Cortex of kidney (tissue), 1 donor: ENCODE measurements at places on chromosomes 5 and 9.

- DNase-seq = no peak
These were observed 179.7 kb upstream of the FBXL17 start for GRCh38 chr5:108561416-108562204.

DNA sequence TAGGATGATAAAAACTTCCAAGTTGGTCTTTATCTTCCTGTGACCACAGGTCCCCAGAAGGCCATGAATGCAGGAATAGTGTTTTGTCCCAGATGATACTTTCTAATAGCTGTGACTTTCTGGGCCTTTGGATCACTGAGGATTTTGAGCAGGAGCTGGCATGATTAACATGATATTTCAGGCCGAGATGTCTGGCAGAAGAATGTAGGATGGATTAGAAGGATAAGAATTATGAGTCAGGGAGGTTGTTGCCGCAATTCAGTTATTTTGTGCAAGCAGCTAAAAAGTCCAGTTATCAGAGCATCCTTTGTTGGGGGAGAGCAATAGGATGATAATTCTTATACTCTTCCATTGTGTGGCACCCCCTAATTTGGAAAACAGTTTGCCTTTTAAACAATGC, 189.7 kb downstream of the PSAT1 start:
- DNase-seq = no peak

GRCh38 chr9:111036429-111036789, 1.9 kb downstream of the LPAR1 start:
- DNase-seq = no peak

GRCh38 chr9:105458404-105458803, 10.6 kb downstream of the FSD1L start:
- no peak for DNase-seq

DNA sequence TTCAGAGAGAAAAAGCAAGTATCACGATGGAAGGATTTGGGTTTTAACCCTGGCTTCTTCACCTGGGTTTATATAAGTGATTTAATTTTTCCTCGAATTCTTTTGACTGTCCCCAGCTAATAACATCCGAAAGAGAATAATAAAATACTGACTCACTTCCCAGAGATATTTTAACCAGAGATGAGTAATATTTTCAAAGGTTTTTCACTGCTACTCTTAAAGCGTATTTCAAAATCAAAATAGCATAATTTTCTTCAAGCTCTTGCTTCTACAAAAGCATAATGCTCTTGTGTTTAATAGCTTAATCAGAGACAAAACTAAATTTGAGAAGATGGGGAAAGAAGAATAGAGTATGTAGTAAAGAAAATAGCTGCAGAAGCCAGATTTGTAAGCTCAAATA, 215.2 kb upstream of the PTGER4 start:
- DNase-seq = no peak

DNA sequence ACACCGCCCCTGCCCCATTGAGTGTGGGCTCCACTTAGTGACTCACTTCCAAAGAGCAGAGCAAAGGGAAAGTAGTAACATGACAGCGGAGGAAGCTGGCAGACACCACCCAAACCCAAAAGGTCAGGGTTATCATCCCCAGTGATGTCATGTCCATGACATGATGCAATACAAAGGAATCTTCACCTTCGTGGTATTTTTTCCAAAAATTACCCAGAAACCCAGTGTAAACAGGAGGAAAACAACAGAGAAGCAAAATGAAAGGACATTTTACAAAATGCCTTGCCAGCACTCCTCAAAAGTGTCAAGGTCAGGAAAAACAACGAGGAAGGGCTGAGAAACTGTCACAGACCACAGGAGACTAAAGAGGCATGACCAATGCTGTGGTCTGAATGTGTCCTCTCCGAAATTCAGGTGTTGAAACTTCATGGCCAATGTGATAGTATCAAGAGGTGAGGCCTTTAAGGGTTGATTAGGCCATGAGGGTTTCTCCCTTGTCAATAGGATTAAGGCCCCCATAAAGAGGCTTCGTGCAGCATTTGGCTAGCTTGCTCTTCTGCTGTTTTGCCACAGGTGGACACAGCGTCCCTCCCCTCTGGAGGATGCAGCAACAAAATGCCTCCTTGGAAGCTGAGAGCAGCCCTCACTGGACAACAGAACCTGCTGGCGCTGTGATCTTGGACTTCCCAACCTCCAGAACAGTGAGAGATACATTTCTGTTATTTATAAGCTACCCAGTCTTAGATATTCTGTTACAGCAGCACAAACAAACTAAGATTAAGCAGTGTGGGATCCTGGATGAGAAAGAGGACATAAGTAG, 30.5 kb upstream of the MED10 start:
- DNase-seq = no peak

GRCh38 chr9:82511626-82512025, 523.1 kb downstream of the SPATA31D1 start:
- no peak for DNase-seq

- no peak for DNase-seq
These were observed 54.3 kb downstream of the GRAMD2B start for GRCh38 chr5:126477294-126478117.

- DNase-seq = no peak
These were observed 53.0 kb downstream of the PCDH1 start for GRCh38 chr5:141825241-141825671.

GRCh38 chr9:137213160-137214060, 7.9 kb downstream of the NDOR1 start:
- DNase-seq = no peak

- DNase-seq = no peak
These were observed 41.7 kb downstream of the OLFM1 start for GRCh38 chr9:135129137-135129695.

DNA sequence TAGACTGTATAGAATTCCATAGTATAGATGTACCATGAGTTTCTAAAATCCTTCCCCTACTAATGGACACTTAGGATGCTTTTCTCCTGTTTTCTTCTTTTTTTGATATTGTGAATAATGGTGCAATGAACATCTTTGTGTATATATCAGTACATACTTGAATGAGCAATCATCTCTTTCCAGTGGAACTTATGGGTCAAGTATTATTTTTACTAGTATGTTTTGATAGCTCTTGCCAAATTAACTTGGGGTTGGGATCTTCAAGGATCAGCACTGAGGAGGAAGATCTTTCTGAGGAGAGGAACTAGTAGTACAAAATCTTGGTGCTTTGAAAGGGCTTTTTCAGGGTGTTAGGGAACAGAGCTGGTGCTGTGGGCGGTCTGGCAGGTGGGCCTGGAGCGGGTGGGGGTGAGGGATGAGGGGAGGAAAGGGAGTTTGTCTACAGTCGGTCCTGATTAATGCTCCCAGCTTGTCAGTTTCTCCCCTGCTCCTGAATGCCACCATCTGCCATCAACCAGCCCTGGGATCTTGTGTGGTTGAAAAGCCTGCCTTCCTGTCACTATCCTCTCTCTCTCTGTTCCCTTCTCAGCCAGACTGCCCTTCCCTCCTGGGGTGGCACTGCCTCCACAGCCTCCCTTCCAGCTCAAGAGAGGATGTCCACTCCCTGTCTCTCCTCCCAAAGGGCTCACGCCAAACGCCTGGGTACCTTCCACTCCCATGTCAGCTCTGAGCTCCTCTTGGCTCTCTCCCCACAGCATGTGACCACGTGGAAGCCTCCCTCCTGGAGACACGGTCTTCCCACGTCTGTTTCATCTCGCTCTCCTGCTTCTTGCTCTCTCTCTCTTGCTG, 185.9 kb downstream of the DAB2IP start:
- DNase-seq = no peak

DNA sequence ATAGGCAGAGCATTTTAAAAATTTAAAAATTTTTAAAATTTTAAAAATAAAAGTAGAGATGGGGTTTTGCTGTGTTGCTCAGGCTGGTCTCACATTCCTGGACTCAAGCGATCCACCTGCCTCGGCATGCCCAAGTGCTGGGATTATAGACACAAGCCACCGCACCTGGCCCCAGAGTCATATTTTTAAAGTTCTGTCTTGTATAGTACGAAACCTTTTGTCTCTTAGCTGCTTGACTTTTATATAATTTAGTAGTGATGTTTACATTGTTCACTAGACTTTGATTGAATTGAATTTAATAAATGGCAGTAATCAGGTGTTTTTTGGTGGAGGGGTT, 31.0 kb downstream of the LRRTM2 start:
- DNase-seq = no peak

- no peak for DNase-seq
These were observed 456.5 kb downstream of the ZSWIM6 start for GRCh38 chr5:61788548-61788947.

- DNase-seq = no peak
These were observed 486.2 kb downstream of the DMAC1 start for GRCh38 chr9:7313389-7313788.

- DNase-seq = no peak
These were observed 9.9 kb downstream of the HNRNPH1 start for GRCh38 chr5:179613460-179614071.

GRCh38 chr9:136753371-136754058, 4.5 kb downstream of the LCN8 start:
- DNase-seq = no peak

DNA sequence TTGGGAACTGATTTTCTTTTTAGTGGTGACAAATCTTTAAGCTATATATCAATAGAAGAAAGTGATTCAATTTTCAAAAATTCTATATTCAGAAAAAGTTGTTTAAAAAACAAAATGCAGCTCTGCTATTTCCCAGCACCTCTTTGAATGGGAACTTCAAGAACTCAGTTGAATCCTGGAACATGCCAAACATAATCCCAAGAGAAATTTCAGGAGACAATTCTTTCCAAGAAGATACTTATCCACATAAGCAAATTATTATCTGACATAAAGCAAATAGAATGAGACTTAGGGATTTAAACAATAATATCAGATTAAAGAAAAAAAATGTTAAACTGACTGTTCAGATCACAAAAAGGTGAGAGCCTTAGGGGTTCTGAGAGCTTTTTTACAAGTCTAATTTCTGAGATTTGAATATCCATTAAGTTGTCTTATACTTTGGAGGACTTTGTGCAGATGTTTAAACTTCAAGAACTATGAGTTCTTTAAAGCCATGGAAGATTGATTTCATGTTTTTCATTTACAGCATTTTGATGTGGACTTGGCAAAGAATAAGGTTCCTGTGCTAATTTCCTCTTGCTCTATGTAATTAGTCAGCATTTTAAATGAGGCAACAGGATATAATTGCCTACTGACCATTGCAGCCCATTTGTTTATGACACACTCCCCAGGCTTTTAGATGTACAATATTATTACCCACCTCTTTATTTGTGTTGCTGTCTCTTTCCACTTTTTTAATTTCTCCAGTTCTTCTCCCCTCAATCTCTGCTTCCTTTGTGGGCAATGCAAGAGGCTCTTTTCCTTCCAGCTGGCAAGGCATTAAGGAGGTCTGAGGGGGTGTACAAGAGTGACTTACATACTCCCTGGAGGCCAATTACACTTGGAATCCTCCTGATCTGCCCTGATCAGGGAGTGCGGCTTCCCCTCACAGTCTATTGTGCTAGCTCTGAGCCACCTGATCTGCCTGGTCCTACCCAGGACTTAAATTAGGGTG, 419.1 kb downstream of the NR2F1-AS1 start:
- no peak for DNase-seq

GRCh38 chr5:28156981-28157380, 1118.6 kb upstream of the CDH9 start:
- no peak for DNase-seq

- no peak for DNase-seq
These were observed 47.0 kb upstream of the CLK4 start for GRCh38 chr5:178673801-178674295.

- no peak for DNase-seq
These were observed 25.0 kb downstream of the CEP120 start for GRCh38 chr5:123398058-123398733.

GRCh38 chr5:396531-396961, 46.4 kb upstream of the EXOC3 start:
- DNase-seq = no peak

- DNase-seq = no peak
These were observed 37.8 kb upstream of the CRB2 start for GRCh38 chr9:123318202-123318601.

DNA sequence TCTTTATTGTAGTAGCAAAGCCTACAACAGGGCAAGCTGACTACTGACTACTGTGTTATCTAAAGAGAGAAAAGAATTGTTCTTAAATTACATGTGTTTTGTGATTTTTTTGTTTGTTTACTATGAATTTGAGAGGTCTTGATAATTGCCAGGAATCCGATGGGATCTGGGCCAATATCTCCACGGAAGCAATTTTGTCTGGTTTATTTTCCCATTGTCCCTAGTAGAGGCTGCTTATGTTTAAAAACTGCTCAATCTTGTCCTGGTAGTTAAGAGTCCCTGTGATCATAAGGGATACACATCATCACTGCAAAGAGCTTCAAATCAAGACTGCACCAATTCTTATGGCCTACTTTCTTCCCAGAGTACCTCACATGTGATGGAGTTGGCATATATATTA, 94.4 kb downstream of the GLDC start:
- DNase-seq = no peak

GRCh38 chr5:160167624-160168165, 48.4 kb upstream of the PWWP2A start:
- DNase-seq = no peak

DNA sequence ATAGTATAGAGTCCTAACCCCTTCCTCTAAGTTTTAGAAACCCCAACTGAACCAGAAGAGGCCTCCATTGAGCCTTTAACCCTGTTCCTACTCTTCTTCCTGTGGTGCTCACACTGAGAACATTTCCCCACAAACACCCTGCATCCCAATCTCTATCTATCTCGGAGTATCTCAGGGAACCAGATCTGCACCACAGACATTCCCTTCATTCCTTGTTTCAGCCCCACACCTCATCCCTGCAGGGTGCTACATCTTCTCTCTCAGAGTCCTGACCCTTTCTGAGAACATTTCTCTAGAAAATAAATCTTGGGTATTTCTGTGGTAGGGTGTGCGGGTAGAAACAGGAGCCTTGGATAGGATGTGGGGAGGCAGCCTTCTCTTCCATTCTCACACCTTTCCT, 507.8 kb downstream of the PDE4D start:
- DNase-seq = no peak

DNA sequence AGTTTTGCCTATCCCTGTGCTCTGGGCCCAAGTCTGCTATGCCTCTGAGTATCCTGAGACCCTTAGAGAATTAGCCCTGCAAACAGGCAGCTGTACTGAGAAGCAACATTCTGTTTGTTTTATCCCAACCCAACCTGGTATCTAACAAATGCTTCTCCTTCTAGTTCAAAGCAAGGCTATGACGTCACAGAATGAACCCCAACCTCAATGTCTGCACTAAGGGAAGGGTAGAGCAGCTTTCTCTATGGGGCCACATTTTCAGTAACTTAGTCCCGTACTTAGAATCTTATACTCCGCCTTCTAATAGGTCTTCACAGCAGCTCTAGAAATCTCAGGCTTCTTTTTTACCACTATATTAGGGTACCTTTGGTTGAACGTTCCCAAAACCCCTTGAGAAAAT, 169.6 kb downstream of the TSSK1B start:
- DNase-seq = no peak

- no peak for DNase-seq
These were observed 80.9 kb upstream of the COL5A1 start for GRCh38 chr9:134560654-134561053.

- no peak for DNase-seq
These were observed 75.9 kb upstream of the NR3C1 start for GRCh38 chr5:143479394-143479793.
